ENCODE measurements at places on chromosomes 7 and 10.

GRCh38 chr10:57961487-57961886 lies 306.2 kb downstream of the IPMK start:
- DNase-seq, result no peak

DNA sequence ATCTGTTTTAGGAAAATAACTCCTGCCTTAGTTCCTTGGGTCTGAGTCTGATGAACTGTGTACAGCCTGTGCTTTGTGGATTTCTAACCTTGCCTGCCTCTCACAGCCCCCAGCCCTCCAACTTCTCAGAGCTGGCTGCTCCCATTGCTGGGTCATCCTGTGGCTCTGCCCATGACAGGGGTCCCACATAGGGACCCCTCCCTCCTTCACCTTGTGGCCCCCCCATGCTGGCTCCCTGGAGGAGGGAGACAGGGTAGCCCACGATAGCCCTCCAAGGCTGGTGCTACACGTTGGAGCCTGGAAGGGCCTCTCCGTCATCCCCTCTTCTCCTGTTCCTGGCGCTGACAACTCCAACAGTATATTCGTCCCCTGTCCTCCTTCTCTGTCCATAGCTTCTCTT lies 2.8 kb upstream of the DENND2A start:
- no peak for DNase-seq

GRCh38 chr7:27220440-27220955 lies 20.6 kb upstream of the HOXA13 start:
- DNase-seq, result no peak

GRCh38 chr10:11515596-11516430 lies 95.6 kb downstream of the USP6NL start:
- DNase-seq, result peak; percentile 81

GRCh38 chr10:47028466-47028865 lies 117.2 kb downstream of the PTPN20 start:
- DNase-seq, result no peak

DNA sequence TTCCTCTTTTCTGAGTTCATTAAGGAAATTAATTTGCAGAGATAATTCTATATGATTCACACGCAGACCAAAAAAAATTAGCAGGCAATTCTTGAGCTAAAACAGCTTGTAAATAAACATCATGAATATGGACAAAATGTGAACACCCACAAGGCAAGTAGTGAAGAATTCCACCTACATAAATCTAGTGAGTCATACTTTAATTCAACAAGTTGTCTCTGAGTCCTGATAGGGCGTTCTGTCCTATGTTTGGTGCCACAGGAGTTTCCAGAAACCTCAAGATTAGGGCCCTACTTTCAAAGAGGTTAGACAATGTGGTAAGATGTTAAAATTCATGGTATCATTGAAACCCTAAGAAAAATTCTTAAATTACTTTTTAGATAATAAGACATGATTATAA lies 122.3 kb downstream of the SGMS1 start:
- no peak for DNase-seq

DNA sequence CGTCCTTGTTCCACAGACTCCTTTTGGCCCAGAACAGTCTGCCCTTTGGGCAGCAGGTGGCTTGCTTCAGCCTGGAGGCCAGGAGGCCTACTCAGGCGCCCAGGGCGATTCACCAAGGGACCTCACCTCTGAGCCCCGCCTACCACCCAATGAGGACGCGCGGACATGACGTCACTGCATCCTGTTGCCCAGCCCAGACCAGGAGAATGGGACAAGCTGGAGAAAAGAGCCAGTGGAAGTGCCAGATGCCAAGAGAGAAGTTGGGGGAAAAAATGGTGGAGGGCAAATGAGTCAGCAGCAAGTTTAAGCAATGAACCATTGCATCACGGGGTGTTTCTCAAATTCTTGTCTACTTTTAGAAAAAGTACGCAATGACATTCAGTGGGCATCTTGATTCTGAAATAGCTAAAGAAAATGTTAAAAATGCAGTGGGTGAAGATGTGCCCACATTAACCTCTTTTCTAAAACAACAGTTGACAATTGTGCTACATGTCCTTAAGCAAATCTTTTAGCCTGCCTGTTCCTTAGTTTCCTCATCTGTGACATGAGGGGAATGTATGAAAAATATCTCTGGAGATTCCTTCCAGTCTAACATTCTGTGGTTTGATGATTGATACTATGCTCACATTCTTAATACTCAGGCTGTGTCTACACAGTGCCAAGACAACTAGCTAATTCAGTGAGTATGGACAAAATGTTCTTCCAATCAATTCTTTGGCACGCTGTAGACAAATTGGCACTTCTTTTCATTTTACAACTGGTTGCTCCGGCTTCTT lies 23.9 kb upstream of the LEP start:
- DNase-seq, result peak; percentile 94

DNA sequence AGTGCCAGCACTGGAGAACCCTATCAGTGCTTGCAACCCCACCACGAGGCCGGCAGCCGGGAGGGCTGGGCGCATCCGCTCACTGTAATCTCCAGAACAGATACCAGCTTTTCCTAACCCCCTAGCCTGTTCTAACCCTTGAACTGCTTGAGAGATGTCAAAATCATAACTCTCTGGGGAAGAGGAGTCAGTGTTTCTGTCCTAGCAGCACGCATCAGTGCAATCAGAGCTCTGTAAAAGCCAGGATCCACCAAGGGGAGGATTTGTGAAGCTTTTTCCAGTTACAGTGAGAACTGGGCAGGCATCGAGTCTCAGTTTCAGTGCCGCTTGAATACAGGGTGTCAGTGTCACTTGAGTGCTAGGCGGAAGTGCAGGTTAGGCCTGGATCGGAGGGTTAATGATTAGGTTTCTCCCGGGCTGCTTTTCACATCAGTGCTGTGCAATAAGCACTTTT lies 104.5 kb upstream of the INSYN2A start:
- no peak for DNase-seq

- DNase-seq, result no peak
Measured at GRCh38 chr7:52325237-52325636, 710.2 kb upstream of the POM121L12 start.

DNA sequence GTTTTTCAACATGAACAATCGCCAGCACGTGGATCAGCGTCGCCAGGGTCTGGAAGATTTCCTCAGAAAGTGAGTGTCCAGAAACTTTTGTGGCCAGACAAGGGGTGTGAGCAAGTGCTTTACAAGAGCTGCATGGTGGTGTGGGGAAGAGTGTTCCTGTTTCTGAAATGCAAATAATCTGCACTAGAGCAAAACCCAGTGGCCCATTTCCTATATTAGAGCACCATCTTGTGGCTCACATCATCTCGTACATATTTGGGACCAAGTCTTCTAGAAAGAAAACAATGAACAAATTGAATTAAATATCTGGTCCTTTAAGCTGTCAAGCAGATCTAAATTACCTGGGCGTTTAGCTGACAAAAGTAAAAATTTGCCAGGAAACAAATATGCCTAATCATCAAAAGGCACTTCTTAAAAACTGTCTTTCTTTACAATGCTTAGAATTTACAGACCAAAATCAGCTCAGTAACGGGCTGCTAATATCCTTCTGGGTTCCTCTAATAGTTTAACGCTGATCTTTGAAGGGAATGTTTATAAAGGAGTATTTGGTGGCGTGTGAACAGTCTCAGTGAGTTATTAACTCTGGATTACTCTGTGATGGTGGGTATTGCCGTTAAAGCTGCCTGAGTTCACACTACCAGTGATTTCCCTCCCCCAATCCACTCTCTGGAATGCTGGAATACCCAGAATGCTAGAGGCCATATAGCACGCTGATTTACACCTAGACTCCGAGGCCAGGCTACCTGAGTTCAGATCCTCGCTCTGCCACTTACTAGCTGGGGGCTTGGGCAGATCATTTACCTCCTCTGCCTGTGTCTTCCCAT lies 73.6 kb downstream of the SNX10 start:
- DNase-seq, result peak; percentile 92

GRCh38 chr10:12509016-12509793 lies 159.9 kb downstream of the CAMK1D start:
- DNase-seq, result no peak

DNA sequence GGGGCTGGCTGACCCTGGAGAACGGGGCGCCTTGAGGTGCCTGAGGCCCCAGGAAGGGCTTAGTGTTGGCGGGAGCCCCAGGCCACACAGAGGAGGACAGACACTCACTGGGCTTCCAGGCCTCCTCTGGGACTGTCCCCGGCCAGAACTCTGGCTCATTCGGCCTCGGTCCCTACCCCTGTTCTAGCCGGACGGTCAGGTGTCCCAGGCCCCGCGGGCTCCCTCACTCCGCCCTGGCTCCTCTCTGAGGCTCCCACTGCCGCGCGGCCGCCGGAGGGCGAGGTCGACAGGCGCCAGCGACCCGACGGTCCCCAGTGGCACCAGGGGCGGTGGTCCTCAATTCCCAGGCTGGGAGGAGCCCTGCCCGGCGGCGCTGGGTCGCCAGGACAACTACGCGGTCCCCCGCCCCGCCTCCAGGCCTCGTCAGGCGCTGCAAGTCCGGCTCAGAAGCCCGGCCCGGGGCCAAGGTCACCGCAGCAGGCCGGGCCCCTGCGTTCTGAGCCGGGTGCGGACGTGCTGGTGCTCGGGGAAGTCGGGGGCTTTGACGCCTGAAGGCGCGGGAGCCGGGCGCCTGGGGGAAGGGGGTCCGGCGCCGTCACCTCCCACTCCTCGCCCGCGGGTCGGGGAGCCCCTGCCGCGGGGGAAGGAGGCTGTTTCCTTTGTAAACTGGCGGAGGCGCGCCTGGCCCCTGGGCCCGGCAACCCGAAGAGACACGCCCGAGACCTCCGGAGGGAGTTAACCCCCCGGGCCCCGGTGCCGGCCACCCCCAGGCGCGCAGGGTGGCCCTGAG lies 1.1 kb upstream of the PWWP2B start:
- DNase-seq, result no peak

GRCh38 chr10:105615715-105616365 lies 974.8 kb downstream of the SORCS3 start:
- DNase-seq, result no peak

All from inflammatory macrophage treated with lipopolysaccharide for 4 hours (primary cell).